Gastrocnemius medialis (tissue), 4 donors: ENCODE measurements at places on chromosomes 6 and 20. TPM values are rescaled to one million over a fixed set of nuclear protein-coding genes. Genes with fewer than 3 reads are reported as not detected.
A peak's percentile ranks its signal among the peaks of the same experiment; 100 is the strongest.

DNA sequence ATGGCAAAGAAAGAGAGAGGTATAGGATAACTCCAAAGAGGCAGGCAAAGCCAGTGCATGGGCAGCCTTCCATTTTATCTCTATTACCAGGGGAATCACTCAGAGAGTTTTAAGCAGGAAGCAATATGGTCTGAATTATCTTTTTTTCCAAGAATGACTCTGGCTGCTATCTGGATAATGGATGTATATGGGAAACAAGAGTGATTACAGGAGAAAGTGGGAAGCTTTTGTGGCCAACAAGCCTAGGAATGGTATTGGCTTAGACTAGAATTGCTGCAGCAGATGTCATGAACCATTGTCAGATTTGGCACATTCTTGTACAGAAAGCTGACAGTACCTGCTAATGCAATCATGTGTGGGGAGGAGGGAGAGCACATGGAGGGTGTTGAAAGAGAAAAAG, 73.0 kb upstream of the BTBD3 start:
- no peak overlapping the region for H3K4me3 ChIP-seq
- no peak for DNase-seq
- no peaks in the 10 kb centered on the region for H3K36me3 ChIP-seq
- H3K4me1 ChIP-seq = no peaks in the 10 kb centered on the region

GRCh38 chr6:88020439-88020838, 27.2 kb upstream of the SPACA1 start:
- no peak overlapping the region for H3K4me3 ChIP-seq
- no peaks in the 10 kb centered on the region for H3K4me1 ChIP-seq
- no peaks in the 10 kb centered on the region for H3K36me3 ChIP-seq
- DNase-seq = no peak
- H3K27ac ChIP-seq = no peak overlapping the region
- no peaks in the 10 kb centered on the region for H3K27me3 ChIP-seq

DNA sequence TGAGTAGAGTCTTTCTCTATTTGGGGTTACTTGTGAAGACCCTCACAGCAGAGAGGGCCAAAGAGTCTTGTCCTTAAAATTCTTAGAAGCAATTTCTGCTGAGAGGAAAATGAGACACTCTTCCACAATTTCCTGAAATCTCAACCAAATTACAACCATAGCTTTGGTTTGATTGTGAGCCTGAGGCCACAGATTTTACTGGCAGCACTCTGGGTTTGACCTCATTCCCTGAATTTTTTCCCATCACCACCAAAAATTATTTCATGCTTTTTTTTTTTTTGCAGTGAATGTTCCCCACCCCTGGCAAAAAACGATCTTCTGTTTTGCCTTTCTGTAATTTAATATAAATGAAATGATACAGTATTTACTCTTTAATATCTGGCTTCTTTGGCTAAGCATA, 125.5 kb downstream of the THEMIS start:
- H3K27me3 ChIP-seq = no peaks in the 10 kb centered on the region
- no peaks in the 10 kb centered on the region for H3K4me1 ChIP-seq
- no peak for DNase-seq
- no peak overlapping the region for H3K4me3 ChIP-seq

DNA sequence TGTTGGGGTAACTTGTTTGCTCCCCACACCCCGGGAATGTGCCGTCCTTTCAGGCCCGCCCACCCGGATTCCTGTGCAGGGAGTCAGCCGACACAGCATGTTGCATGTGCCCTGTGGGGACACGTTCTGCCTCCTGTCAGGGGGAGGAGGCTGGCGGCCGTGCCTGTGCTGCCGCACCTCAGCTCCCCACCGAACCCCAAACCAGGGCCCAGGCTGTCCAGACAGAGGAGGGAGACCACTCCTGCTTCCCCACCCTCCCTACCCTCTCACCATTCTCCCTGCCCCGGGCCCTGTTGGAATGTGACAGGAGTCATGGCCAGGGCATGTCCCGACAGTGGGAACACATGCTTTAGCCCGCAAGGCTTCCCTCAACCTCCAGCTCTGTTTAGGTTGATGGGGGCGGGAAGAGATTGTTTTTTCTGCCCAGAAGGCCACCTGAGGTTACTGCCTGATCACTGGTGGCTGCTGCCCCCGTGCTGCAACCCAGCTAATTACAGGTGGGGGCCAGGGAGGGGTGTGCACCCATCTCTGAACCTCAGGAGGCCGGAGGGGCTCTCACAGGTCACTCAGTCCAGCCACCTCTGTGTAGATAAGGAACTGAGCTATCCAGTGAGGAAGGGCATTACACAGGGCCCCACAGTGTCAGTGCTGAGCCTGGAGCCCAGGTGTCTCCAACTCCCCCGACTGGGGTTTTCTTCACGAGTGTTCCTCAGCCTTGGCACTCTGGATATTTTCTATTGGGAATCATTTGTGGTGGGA, 13.6 kb downstream of the LRRC73 start:
- DNase-seq = no peak
- no peak overlapping the region for H3K27ac ChIP-seq
- H3K4me3 ChIP-seq = no peak overlapping the region
- peaks cover 14% of the 10 kb centered on the region for H3K4me1 ChIP-seq
- no peaks in the 10 kb centered on the region for H3K36me3 ChIP-seq

DNA sequence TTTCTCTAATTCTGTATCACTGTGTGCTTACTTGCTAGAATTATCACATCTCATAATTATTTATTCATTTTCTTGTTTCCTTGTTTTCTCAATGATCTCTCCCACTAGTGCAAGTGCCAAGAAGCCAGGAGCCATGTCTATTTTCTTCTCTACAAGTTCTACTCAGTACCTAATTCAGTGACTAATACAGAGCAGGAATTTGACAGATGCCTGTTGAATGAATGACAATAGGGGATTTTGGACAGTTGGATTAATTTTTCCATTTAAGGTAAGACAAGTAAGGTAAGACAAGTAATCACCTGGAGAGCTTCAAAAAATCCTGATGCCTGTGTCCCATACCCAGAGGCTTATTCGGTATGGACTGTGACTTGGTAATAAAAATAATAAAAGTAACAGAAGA, 81.0 kb downstream of the EDN1 start:
- no peak for DNase-seq
- no peak overlapping the region for H3K4me3 ChIP-seq
- no peaks in the 10 kb centered on the region for H3K4me1 ChIP-seq
- no peak overlapping the region for H3K27ac ChIP-seq
- H3K36me3 ChIP-seq = no peaks in the 10 kb centered on the region
- no peaks in the 10 kb centered on the region for H3K27me3 ChIP-seq

DNA sequence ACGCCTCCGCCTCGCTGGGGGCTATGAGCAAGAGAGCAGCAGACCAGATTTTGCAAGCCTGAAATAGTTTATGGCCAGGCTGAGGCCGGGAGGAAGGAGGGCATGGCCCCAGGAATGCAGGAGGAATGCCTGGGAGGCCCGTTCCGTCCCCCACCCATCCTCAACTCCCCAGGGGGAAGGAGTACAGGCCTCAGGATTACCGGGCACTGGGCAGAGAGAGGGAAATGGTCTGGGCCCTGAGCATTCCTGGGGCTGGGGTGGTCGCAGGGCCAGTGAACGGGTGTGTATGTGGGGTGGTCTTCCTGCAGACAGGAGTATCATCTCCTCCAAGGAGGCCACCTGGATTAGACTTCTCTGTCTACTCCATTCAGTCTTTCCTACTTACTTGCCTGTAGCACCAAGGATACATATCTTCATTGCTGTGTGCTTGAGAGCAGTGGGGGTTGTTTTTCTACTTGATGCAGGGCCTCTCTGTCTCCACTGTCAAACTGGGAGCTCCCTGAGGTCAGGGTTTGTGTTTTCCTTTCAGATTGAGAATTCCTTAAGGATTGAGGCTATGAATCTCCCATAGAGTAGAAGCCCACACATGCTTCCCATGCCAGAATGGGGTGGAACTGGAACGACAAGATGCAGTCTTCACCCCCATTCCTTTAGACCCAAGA, 81.3 kb downstream of the VEGFA start:
- DNase-seq = no peak
- H3K4me1 ChIP-seq = no peaks in the 10 kb centered on the region
- no peak overlapping the region for H3K27ac ChIP-seq
- no peak overlapping the region for H3K4me3 ChIP-seq
- H3K27me3 ChIP-seq = no peaks in the 10 kb centered on the region
- H3K36me3 ChIP-seq = no peaks in the 10 kb centered on the region

DNA sequence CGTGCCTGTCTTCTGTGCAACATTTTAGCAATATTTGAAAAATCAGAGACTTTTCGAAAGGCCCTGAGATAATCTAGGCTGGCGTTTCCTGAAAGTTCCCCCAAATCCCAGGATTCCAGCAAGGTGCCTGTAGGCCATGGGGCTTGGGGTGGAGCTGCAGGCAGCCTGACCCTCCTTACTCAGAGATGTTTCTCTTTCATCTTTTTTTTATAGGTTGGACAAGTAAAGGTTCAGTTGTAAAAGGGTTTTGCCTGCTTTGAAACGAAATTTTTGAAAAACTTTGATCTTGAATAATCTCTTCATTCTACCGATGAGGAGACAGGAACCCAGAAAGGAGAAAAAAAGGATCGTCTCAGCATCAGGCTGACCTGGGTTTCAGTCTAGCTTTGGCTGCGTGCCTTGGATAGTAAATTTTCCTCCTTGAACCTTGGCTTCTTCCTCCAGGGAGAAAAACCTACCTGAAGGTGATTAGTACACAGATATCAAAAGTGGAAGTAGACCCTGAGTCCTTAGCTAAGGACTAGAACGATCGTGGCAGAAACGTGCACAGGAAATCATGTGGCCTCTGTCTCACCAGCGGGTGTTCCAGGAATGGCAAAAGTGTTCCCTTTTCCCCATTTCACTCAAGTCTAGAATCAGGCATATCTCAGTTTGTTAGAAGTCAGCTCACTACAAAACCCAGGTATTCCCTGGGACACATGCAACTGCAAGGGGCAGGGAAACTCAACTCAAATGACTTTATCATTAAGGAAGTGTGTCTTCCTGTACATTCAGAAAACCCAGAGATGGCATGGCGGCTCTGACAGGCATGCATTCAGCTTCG, 128.2 kb upstream of the PTPN1 start:
- no peak overlapping the region for H3K4me3 ChIP-seq
- peaks cover 42% of the 10 kb centered on the region for H3K4me1 ChIP-seq
- no peaks in the 10 kb centered on the region for H3K27me3 ChIP-seq
- no peak for DNase-seq

DNA sequence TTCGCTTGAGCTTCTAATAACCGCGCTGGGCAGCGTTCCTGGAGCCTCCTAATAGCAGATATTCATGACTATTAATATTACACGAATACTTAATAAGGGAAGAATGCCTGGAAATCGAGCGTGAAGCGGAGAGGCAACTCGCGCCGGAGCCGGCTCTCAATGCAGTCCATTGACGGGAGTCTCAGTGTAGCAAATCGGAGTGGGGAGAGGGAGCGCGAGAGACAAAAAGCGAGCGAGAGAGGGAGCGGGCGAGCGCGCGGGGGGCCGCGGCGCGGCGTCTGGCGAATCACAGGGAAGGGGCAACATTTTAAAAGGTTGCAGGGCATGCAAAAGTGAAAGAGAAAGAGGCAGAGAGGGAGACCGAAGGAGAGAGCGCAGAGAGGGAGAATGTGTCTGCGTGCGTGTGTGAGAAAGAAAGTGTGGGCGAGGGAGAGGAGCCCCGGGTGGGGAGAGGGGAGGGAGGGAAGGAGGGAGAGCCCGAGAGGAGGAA, 2.9 kb downstream of the TFAP2A start:
- peaks cover 99% of the 10 kb centered on the region for H3K27me3 ChIP-seq
- peak overlapping the region; percentile 93 for H3K4me3 ChIP-seq
- H3K27ac ChIP-seq = peak overlapping the region; percentile 5
- peaks cover 25% of the 10 kb centered on the region for H3K4me1 ChIP-seq

DNA sequence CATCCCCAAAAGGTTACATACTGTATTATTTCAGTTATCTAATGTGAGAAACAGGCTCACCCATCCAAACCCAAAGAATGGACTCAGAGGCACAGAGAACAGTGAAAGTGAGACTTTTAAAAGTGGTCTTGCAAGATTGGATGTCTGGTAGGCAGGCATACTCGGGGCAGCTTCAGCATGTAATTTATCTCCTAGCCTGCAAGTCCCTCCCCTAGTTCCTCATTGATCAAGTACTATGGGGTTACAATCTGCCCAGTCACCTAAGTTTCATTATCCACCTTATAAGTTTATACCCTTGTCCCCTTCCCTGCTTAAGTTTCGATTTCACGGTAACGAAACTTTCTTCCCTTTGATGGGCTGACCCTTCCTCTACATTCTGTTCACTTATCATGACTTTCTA, 20.8 kb upstream of the ZNF451 start:
- no peak overlapping the region for H3K4me3 ChIP-seq
- H3K36me3 ChIP-seq = no peaks in the 10 kb centered on the region
- no peak for DNase-seq
- H3K27ac ChIP-seq = no peak overlapping the region
- H3K27me3 ChIP-seq = no peaks in the 10 kb centered on the region

- H3K36me3 ChIP-seq = no peaks in the 10 kb centered on the region
- DNase-seq = no peak
- H3K4me1 ChIP-seq = no peaks in the 10 kb centered on the region
- H3K4me3 ChIP-seq = no peak overlapping the region
- no peaks in the 10 kb centered on the region for H3K27me3 ChIP-seq
These were observed 128.8 kb upstream of the SIM1 start for GRCh38 chr6:100593522-100593921.

- no peak overlapping the region for H3K4me3 ChIP-seq
- no peak for DNase-seq
- H3K27ac ChIP-seq = no peak overlapping the region
- no peaks in the 10 kb centered on the region for H3K27me3 ChIP-seq
- no peaks in the 10 kb centered on the region for H3K36me3 ChIP-seq
These were observed 465.9 kb upstream of the ARID1B start for GRCh38 chr6:156311291-156311690.

DNA sequence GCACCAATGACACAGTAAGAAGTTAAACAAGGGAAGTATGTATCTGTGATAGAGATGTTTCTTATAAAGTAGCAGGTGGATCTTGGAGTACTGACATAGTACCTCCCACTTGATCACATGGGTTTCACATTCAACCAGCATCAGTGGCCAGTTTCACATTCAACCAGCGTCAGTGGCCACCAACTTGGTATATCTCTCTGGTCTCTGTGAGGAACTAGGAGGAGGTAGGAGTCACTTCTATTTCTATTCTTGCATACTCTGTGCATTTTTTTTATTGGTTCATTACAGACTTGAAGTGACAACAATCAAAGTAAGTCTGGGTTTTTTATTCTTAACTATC, 200.3 kb upstream of the SIM1 start:
- DNase-seq = no peak
- H3K27ac ChIP-seq = no peak overlapping the region
- H3K36me3 ChIP-seq = no peaks in the 10 kb centered on the region
- H3K4me1 ChIP-seq = no peaks in the 10 kb centered on the region

DNA sequence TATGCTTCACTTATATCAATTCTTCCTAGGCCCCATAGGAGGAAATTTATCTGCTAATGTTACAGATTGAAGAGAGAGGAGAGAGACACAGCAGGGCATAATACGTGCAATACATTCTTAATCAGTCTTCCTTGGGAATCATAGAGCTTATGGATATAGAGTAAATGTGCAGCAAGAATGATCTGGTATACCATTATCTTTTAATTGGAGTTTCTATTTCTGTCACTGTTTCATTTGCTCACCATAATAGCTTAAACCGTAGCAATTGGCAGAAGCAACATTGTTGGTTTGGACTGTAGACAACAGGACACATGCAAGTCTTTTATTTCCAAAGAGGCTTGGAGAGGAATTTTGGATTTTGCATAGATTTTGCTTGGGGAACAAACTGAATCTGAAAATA, 68.1 kb upstream of the PCSK2 start:
- no peak for DNase-seq
- no peaks in the 10 kb centered on the region for H3K27me3 ChIP-seq
- no peaks in the 10 kb centered on the region for H3K4me1 ChIP-seq

FOXS1 gene
- not detected for total RNA-seq

SLC17A9 gene
- 0.55 TPM for total RNA-seq

RBM24 gene
- 375 TPM for total RNA-seq

AVP gene
- total RNA-seq = not detected

SOX18 gene
- total RNA-seq = 5.3 TPM

TGM3 gene
- not detected for total RNA-seq

EPHA7 gene
- 0.88 TPM for total RNA-seq
